ENCODE measurements at places on chromosomes 7 and 10.

GRCh38 chr10:28592953-28593352, 60.0 kb downstream of the WAC start:
- peak; percentile 86 for DNase-seq

DNA sequence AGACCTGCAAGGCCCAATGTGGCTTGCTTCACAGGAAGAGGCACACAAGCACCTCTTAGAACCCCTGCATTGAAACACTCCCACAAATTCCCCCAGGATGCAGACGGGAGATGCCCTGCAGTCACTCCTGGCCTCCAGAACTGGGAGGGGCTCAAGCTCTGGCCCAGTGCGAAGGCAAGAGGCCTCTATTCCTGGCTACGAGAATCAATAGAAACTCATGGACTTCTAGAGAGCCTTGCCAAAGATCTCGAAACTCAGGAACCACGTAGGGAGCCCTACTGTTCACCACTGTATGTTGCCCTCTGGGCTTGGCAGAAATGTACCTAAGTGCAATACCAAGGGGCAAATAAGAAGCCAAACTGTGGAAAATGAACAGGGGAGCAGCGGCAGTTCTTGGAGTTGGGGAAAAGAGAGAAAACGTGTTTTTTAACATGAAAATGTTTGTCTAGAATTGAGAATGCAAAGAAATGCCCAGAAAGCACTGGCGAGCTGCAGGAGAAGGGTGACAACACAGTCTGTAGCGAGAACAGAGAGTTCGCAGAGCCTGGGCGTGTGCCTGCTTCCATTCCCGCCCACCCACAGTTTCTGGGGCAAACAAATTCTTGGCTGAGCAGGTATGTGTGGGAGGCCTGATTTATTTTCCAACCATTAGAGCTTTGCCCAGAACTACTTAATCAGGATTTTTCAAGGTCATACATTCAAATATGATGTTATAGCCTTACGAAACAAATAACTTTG, 260.5 kb upstream of the KLF14 start:
- no peak for DNase-seq

DNA sequence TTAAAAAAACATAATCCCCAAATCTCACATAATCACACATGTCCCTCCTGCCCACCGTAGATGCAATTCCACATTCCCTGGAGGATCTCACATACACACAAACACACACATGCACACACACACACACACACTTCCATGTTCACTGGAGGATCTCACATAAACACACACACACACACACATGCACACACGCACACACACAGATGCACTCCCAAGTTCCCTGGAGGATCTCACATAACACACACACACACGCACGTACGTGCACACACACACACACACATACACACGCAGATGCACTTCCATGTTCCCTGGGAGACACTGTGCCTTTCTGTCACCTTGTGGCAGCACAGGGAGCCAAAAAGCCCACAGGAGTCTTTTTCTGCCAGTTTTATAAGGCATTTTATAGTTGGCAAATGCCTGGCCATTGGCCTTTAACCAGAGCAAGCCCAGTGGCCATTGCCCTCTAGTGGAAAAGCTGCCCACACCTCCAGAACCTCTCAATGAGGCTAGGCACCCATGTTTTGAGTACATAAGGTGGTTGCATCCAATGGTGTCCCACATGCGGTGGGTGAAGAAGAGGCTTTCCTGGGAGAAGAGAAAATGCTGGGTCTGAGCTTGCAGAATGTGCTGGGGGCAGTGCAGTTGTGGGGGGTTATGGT, 115.4 kb upstream of the ACBD5 start:
- no peak for DNase-seq

GRCh38 chr7:7443806-7444350, 91.8 kb downstream of the COL28A1 start:
- DNase-seq: no peak

GRCh38 chr10:8705415-8705814, 650.9 kb downstream of the GATA3 start:
- DNase-seq: no peak

DNA sequence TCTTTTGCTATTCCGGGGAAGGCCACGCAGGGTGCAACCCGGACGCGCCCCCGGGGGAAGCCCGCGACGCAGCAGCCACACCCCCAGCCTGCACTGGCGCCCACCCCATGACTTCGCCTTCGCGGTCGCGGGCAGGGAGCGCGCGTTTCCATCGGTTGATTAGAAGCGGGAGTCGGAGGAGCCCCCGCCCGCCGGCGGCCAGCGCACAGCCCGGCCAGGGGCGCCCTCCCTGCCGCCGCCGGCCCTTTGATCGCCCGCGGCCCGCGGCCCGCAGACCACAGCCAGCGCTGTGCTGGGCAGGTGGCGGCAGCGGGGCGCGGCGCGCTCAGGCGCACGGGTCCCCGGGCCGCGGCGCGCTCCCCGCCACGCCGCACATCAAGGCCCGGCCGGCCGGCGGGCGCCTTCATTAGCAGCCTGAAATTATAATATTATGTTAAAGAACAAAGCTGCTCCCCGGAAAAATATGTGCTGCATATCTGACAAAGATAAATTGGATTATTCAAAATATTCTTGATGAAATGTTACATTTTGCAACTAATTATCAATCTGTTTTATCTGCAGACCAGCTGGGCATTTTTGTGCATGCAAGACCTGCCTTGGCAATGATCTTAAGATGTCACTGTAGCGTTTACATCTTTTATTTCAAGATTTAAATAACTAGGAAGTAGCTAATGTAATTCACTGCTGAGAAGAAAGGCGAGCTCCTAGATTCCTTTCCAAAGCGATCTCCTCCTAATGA, 160.7 kb upstream of the MKI67 start:
- no peak for DNase-seq

GRCh38 chr7:137820677-137821420, 25.9 kb downstream of the DGKI start:
- no peak for DNase-seq

GRCh38 chr10:132746801-132747625, 38.9 kb downstream of the NKX6-2 start:
- DNase-seq: no peak

DNA sequence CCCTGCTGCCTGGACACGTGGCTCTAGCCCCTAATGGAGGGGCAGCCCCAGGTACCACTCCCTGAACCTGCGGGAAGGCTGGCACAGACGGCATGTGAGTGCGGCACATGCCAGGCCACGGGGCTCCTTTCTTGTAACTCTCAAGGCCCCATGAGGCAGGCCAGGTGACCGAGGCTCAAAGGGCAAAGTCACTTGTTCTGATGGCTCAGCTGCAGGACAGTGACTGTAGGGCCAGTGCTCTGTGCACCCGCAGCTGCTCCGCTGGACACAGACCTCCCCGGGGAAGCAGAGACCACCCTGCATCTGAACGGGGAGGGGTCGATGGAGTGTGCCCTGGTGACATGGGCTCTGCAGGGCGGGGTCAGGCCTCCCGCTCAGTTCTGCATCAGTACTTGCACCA, 55.3 kb downstream of the PTPRE start:
- DNase-seq: no peak

- DNase-seq: no peak
Measured at GRCh38 chr10:97047083-97047736, 138.5 kb downstream of the SLIT1 start.

DNA sequence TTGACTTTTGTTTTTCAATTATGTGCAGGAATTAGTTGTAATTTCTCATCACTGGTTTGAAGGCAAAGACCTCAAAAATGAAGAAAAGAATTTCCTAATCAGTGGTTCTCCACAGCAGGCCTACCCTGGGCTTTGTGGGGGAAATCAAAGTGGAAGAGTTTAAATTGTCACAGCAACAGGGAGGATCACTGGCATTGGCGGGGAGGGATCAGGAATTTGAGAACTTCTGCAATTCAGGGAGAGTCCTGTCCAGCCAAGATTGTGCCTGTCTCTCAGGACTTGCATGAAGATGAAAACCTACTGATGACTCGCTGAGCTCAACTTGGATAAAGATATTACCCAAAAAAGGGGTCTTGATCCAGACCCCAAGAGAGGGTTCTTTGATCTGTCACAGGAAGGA, 70.1 kb downstream of the HACD1 start:
- peak; percentile 6 for DNase-seq

- no peak for DNase-seq
Measured at GRCh38 chr10:42987575-42987974, 89.3 kb upstream of the RET start.

DNA sequence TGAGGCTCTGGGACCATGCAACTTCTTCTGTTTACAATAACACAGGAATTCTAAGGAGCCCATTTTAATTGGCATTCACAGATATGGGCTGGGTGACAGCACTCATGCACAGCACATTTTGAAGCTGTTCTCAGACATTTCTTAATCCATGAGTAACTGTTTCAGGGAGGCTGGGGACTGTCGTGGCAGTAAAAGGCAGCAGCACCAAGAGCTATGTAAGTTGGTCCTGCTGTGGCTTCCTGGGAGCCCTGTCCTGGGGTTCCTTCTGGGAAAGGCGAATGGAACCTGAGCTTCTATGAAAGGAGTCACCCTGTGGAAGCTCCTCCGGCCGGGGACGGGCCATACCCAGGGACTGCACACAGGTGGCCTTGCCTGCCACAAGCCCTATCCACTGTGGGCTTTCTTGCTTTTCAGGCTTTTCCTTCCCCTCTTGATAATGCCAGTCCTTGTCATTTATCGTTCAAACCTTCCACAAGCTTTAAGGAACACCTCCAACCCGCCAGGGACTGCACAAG, 40.5 kb downstream of the COBL start:
- no peak for DNase-seq

DNA sequence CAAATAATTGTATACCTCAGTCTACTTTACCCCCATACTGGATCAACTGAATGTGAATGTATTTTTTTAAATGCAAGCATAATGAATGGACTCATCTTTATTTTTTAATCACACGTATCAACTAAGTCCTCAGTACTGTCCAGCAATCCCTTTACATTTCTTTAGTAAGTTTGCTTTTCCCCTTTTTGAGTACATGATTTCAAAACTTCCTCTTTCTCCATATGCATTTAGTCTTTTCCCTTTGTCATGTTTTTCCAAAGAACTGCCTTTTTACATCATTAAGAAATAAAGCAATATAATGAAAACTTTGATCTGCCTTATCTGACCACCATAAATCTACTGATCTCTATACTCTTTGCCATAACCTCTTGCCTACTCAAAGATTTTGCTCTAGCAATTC, 182.5 kb upstream of the AKR1E2 start:
- DNase-seq: peak; percentile 74

DNA sequence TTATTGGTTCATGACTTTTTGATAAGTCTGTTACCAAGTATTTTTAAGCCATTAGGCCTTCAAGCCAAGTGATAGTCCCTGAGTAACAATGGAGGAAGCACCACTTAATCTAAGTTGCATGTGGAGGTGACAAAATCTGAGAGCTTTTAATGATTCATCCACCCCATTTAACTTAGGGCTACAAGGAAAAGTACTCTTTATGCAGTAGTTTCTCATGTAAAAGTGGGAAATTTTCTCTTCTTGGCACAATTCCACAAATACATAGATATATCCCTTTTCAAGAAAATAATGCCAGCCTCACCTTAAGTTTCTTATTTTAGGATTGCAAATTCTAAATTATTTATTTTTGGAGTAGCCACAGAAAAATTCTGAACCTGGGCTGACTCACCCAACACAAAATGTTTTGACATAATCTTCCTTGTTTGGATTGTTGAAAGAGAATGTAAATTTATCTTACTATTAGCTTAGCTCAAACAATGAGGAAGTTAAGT, 85.7 kb downstream of the SUGCT start:
- DNase-seq: no peak

- no peak for DNase-seq
Measured at GRCh38 chr7:105210721-105211205, 178.0 kb downstream of the SRPK2 start.

DNA sequence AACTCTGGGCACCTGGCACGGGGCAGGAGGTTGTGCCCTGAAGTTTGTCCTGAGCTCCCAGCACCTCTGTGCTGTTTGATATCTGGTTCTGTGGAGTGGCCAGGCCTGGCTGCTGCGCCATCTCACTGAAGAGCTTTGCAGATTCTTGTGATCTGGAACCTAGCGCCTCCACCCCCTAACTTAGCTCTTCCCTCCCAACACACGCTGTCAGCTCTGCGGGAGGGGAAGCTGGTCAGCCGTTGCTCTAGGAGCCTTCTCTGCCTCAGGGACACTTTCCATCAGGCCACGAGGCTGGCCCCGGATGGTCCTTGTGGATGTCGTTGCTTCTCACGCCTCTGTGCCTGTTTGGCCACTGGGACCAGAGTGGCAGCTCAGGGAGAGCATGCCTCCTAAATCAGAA, 213.2 kb downstream of the CCDC3 start:
- DNase-seq: no peak

DNA sequence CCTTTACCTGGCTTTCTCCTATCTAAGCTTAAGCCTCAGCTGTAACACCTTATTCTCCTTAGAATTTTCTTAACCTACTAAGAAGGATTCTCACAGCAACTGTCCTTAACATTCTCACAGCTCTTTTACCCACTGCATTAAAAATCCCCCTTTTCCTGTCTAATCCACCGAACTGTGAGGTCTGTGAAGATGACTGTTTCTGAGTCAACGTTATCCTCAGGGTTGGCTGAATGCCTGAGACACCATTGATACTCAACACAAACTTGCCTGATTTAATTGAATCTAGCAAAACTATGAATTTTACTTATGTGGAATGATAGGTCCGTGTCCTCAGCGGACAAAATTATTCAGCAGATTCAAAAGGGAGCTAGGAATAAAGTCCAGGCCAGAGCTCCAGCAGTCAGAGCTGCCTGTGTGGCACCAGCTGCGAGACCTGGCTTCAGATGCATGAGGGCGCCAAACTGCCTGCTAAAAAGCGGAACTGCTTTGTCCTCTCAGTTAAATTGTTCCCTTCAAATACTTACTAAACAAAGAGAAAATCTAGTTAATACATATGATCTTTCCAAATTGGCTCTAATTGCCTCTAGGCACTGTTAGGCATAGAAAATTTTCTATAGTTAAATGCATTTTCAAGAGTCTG, 33.4 kb upstream of the VWDE start:
- DNase-seq: peak; percentile 11

DNA sequence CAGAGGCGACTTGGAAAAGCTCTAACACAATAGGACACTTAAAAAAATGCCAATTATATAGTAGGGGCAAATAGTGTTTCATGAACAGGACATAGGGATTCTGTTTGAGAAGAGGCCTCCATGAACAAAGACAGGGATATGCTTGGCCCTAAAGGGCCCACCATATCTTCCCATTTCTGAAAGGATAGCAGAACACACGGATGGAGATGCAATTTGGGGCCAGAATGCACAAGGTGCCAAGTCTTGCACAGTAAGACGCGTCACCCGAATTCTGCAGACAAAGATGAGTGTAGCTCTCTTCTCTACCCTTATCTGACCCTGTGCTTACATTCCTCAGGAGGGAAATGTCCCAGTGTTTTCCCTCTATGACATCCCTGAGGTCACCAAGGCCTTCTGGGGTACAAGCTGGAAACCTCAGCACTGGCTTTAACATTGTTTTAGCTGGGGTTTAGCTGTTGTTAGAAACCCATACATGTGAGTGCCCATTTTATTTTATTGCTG, 12.8 kb downstream of the PRKCQ start:
- DNase-seq: peak; percentile 22

- DNase-seq: no peak
Measured at GRCh38 chr10:93838278-93838677, 55.5 kb upstream of the SLC35G1 start.

Measured in suppressor macrophage treated with lipopolysaccharide for 1 hour (primary cell).